Vein endothelial cell (primary cell): ENCODE measurements at places on chromosomes 12 and 14. TPM values are rescaled to one million over a fixed set of nuclear protein-coding genes. Genes with fewer than 3 reads are reported as not detected.

The IFNG-AS1 gene
- total RNA-seq: not detected in 2 replicates

The KRT79 gene
- not detected in 2 replicates for total RNA-seq

The CCDC175 gene
- not detected in 2 replicates for total RNA-seq

The TMEM119 gene
- total RNA-seq: under 0.01 and 0.10 TPM in 2 replicates

The CMKLR1 gene
- under 0.01 and 0.10 TPM in 2 replicates for total RNA-seq

The ZBTB39 gene
- 11.5 and 12.1 TPM in 2 replicates for total RNA-seq

The CCDC88C gene
- 39.5 and 40.3 TPM in 2 replicates for total RNA-seq

The PRMT5 gene
- total RNA-seq: 59.2 and 61.7 TPM in 2 replicates

The RNU4-1 gene
- under 0.01 TPM in 2 replicates for total RNA-seq

The MUCL1 gene
- total RNA-seq: not detected in 2 replicates

The PRR4 gene
- total RNA-seq: 0.76 and 2.3 TPM in 2 replicates

The KRT81 gene
- total RNA-seq: not detected in 2 replicates

The SLC25A47 gene
- total RNA-seq: 0.10 and 0.33 TPM in 2 replicates

The CCDC198 gene
- not detected in 2 replicates for total RNA-seq

The ACACB gene
- 2.6 and 3.6 TPM in 2 replicates for total RNA-seq

The P2RX2 gene
- not detected in 2 replicates for total RNA-seq
